GM04504 (cell line): ENCODE measurements at places on chromosomes 1 and 21.

GRCh38 chr1:113192242-113192641 lies 119.2 kb downstream of the LRIG2 start:
- DNase-seq, result no peak

DNA sequence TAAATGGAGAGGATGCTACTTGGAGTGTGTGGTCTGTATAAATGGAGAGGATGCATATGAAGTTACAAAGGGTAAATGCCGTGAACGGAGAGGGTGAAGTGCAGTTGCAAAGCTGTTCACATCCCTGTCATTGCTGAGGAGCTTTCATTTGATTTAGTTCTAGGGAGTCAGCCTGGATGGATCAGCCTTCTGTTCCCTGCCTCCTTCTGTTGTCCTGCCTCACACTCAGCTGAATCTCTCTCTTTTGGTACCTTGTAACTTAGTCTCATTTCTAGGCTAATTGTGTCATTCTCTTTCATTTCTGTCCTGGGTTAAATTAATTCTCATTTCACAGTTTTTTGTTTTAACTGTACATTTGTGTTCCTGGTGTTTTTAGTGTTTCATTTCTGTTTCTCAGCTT lies 133.2 kb upstream of the COL6A1 start:
- no peak for DNase-seq

DNA sequence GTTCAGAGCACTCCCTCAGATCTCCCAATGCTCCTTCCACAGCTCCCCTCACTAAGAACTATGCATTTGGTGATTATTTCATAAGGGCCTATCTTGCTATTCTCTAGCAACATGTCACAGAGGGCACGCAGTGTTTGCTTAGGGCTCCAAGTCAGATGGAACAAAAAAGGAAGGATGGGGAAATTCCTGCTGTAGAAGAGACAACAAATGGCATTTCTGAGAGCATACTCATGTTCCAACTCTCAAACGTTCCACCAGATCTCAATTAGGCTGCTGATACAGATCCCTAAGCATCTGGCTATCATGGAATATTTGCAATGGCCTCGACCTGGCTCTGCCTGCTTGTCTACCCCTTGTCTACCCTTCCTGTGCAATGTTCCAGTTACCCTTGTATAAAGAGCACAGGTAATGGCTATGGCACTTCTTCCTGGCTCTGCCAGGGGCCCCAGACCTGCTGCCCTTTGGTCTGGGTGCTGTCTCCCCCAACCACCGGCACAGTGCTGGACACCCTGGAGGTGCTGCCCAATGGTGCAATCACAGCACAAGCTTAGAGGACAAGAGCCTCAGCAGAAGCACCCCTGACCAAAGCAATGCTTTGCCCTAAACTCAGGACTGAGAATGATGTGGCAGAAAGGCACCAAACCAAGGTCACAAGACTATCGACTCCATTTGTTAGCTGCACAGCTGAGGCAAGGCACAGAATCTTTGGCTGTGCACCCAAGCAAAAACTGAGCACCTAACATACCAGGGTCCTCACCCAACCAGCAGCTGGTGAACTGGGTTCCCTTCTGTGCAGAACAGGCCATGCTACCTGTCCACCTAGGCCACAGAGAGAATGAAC lies 3.6 kb downstream of the PARP1 start:
- DNase-seq, result peak; percentile 17

DNA sequence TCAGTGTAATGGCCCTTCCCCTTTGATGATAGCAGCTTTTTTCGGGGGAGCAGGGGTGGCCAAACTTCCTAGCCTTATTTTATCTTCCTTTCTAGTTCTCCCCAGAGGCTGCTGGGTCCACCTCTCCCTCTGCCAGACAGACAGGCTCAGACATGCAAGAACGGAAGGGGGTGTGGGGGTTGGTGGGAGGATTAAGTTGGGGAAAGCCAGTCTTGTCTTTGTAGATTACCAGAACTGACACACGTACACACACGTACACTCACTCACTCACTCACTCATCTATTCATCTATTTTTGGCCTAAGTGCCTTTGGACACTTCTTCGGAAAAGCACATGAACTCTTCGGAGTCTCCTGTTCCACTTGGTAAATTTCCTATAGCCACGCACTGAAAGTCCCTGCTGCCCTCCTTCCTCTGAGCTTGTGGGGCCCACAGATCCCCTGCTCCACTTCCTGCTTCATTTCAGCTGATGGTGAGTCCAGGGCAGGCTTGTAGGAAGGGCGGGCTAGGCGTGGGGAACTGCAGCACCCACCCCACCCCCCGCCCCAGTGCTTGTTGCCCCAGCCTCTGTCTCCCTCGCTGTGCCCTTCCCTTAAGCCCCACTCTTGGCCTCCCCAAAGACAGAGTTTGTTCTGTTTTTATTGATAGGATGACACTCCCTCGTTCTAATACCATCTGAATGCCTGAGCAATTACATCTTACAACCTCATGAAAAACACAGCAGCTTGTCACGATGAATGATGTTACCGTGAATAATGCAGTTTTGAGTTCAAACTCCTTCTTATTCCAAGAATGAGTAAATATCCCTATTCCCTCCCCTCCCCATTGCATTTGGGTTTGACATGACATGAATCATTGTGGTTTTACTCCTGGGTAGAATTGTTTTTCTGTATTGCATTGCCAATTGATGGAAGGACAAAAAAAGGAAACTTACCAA lies 60.7 kb upstream of the ATP5PO start:
- peak; percentile 91 for DNase-seq

- DNase-seq, result no peak
Observed at GRCh38 chr1:11719313-11720032, 16.5 kb upstream of the AGTRAP start.
